ENCODE measurements at places on chromosomes 7 and 10.

- DNase-seq, result no peak
These were observed 236.5 kb downstream of the ARL4A start for GRCh38 chr7:12923971-12924370.

GRCh38 chr10:84519235-84519634, 190.8 kb downstream of the CCSER2 start:
- DNase-seq, result no peak

DNA sequence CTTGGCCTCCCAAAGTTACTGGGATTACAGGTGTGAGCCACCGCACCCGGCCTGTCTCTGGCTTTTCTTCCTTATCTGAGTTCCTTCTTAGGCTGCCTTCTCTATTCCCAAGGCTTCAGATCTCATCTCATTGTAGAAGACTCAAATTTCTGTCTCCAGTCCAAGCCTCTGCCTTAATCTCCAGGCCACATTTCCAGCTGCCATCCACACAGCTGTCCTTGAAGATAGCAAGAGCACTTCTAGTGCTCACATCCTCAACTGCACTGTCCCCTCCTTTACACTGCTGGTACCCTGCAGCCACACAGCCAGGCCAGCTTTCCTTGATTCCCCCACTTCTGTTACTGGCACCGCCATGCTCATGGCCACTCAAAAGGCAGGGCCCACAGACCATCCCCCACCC, 35.6 kb downstream of the POLL start:
- DNase-seq, result no peak

DNA sequence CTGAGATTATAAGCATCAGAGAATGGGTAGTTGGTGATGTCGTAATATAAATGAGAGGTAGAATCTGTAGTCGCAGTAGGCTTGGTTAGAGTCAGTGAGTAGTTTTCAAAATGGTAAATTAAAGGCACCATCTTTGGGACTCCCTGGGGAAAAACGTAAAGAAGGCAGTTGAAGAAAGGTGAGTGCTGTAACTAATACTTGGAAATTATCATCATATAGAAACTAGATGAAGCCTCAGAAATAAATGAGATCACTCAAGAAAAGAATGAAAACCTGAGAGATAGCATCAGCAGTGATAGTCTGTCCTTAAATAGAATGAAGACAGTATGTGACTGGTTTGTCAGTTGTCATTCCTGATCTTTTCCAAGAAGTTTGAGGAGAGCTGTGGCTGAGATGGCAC, 23.8 kb downstream of the PALS2 start:
- no peak for DNase-seq

GRCh38 chr10:22603581-22603980, 110.8 kb downstream of the PIP4K2A start:
- no peak for DNase-seq

GRCh38 chr10:14009371-14010100, 321.2 kb downstream of the FRMD4A start:
- no peak for DNase-seq

DNA sequence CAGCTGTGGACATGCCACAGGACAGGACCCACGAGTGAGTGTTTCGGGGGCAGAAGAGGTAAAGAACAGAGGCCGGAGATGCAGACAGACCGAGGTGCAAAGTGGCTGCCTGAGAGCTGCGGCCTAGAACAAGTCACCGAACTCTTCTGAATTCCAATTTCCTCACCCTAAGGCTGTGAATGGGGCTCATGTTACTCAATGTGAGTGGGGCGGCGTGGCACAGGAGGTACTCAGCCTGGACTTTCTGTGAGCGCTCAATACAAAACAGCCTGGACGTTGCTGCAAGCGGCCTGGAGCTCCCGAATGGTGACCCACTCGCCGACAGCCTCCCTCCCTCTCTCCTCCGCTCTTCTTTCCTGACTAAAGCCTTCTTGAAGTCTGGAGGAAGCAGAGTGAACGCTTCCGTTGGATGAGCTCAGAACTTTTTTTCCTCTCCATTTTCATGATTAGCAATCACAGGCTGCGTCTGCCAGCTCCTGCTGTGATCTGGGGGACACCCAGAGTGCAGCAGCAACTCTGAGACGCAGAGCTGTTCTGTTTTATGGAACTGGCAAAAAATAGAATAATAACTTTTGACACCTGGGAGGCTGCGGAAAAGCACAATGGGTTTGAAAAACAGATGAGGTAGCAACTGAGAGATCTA, 108.5 kb downstream of the PTPRN2 start:
- no peak for DNase-seq

GRCh38 chr10:107442035-107442505, 277.6 kb upstream of the SORCS1 start:
- DNase-seq, result no peak

- no peak for DNase-seq
These were observed 320.0 kb downstream of the RPS24 start for GRCh38 chr10:78353636-78354035.
